ENCODE measurements at places on chromosomes 2 and 18.

GRCh38 chr18:45686891-45687611, 36.9 kb upstream of the SLC14A1 start:
- peak; percentile 22 for DNase-seq

- DNase-seq: no peak
These were observed 222.3 kb downstream of the DOK6 start for GRCh38 chr18:69622961-69623360.

- no peak for DNase-seq
These were observed 7.7 kb upstream of the SP140L start for GRCh38 chr2:230319211-230319862.

DNA sequence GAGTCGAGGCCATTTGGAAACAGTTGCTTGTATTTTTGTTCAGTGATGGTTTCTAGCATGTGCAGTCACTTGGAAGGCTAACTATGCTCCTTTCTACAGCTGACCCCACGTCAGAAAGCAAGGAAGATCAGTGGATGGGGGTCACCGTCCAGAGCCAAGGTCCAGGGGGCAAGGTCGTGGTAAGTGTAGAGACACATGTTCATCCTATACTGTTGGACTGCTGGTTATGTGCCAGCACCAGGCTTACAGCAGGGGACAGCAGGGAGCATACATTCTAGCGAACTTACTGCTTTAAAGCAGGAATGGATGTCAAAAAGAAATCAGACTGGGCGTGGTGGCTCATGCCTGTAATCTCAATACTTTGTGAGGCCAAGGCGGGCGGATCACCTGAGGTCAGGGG, 40.0 kb downstream of the ITGA6 start:
- DNase-seq: no peak

DNA sequence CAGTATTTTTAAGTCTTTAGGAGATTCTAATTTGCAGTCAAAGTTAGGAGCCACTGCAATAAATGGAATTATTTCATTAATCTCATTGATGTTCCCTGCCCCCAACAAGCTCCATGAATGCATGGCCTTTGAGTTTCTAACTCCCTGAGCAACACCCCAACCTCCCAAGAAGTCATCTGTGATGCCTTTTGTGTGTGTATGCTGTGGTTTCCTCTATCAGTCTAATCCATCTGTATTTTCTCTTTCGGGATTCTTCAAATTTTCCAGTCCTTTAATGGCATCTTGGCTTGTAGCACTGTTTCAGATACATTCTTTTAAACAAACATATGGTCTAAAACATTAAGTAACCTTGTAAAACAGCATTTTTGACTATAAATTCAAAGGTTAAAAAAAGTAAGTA, 16.8 kb downstream of the SERPINB10 start:
- no peak for DNase-seq

DNA sequence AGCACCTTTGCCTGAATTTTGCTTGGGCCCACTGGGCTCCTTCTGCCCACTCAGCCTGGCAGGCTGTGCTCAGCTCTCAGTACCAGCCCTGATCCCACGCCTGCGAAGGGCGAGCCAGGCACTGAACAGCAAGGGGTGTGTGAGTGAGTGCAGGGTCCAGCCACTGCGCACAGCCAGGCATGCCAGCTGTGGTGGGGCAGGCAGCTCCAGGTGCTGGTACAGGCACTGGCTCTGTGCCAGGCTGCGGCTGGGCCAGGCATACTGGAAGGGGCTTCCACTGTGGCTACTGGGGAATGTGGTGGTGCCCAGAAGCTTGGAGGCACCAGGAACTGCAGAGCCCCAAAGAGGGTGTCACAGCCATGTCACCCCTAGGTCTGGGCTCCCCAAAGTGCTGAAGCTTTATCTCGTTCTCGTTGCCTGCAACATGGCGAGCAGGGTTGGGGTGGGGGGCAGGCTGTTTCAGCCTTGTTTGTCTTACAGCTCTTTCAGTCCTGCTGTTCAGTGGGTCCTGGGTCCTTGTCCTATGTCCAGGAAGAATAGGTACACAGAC, 8.8 kb downstream of the DYSF start:
- DNase-seq: no peak

GRCh38 chr18:59907660-59908059, 7.9 kb downstream of the PMAIP1 start:
- DNase-seq: no peak

GRCh38 chr2:210337159-210337558, 22.2 kb upstream of the MYL1 start:
- no peak for DNase-seq

DNA sequence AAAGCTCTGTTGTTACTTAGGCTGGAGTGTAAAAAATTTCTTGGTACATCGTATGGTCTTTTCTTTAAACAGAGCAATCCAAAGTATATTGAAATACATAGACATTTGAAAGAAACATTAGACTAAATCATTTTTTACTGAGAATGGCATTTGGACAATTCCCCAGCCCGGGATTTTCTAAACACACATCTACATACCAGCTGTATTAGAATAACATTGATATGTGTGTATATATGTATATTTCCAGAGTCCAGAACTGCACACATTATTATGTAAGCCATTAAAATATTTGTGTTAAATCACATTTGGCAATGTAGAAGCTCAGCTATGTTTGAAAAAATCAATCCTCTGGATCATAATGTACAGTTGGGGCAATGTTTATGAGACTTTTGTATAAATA, 1853.6 kb upstream of the LRRTM1 start:
- DNase-seq: no peak

DNA sequence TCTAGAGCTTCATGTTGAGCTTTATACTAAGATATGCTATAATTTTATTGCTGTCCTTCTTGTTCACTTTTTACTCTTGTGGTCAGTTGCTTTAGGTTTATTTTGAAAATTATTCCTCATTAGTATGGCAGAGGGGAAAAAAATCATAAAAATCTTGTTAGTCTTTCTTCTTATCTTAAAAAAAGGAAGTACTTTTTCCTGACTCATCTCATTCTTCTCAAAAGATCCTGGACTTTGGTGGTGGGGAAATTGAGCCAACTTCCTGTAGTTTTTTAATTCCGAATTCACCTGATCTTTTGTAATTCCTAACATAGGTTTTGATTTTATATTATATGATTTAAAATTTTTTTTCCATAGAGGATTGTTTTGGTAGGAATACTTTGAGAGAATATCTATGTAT, 3.8 kb downstream of the SLC4A1AP start:
- DNase-seq: no peak

DNA sequence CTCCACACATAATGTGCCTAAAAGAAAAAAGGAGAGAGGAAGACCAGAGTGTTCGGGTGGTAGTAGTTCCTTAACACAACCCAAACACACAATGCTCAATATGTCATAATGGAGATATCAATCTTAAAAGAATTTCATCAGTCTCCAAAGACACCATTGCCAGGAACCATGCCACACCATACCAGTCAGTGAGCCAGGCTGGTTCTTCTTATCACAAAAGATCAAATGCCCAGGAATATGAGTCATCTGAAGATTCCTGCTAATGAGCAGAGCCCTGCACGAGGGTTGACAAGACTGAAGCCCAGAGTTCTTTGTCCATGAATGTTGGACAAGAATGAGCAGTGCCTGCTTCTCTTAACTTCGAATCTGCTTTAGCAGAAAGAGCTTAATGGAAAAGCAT, 262.3 kb downstream of the ZNF516 start:
- no peak for DNase-seq

DNA sequence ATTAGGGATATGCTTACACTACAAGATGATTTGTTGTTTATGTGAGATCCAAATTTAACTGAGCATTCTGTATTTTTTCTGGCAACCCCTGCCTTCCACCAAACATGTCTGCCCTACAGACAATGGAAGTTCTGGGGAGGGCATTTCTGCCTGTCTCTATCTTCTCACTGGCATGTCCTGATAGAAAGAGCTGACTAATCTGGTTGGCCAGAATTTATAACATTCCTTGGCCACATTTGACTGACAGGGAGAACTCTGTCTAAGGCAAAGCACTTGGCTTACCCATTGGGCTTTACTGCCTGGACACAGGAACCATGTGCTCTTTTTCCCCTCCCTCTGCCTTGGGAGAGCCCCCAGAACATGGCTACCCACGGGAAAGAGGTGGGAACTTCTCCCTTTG, 70.6 kb upstream of the TMEM178A start:
- no peak for DNase-seq

- no peak for DNase-seq
These were observed 32.4 kb upstream of the ACTR3 start for GRCh38 chr2:113857464-113857863.

Measured in stimulated activated CD4-positive, alpha-beta T cell treated with anti-CD3 and anti-CD28 coated beads, Interleukin-12 subunit alpha, Interleukin-12 subunit beta, amount 100 ng/mL, for 4 hours (primary cell).